ENCODE measurements at places on chromosomes 5 and 9.

GRCh38 chr5:60260658-60261057 lies 367.1 kb upstream of the PDE4D start:
- no peak for DNase-seq

GRCh38 chr9:136075881-136076678 lies 19.0 kb downstream of the NACC2 start:
- no peak for DNase-seq

DNA sequence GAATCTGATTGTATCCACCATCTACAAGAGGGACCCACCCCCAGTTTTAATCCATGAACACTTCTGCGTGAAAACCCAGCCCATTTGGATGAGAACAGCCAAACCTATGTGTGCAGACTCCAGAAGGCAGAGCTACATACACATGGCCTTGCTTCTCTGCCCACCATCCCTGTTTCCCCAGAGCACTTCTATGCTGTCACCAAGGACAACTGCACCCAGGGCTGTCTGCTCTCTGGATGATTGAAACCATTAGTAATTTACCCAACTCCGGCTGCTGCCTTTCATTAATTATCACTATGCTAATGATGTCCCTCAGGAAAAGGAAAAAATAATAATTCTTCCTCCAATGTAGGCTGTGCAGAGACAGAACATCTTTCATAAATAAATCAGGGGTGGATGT lies 8.9 kb downstream of the CARTPT start:
- DNase-seq = no peak

GRCh38 chr5:125348936-125349831 lies 602.7 kb upstream of the ZNF608 start:
- DNase-seq = no peak

DNA sequence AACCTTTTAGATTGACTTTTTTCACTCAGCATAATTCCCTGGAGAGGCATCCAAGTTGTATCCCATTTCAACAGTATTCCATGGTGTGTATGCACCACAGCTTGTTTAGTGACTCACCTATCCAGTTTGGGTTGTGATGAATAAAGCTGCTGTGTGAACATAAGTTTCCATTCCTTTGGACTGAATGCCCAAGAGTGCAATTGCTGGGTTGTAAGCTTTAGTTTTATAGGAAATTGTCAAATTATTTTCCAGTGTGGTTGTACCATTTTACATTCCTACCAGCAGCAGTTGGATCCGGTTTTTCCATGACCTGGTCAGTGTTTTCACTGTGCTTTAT lies 60.9 kb upstream of the TMED7 start:
- peak; percentile 37 for DNase-seq

GRCh38 chr5:180704362-180704761 lies 35.5 kb downstream of the OR2Y1 start:
- DNase-seq = no peak

DNA sequence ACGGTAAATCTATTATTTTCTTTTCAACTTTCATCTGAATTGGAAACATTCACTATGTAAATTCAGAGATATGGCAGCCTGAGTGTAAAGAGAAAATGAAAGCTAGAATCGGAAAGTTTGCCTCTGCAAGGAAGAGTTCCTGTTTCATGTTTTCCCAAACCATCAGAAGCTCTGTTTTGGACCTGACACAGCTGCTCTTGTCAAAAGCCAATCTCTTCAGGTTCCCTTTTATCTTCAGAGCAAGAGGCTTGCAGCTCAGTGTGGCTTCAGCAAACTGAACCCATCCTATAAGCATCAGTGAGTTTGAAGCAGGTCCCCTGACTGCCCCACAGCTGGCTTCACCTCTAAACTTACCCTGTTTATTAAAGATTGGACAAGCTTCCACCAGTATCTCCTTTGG lies 1099.7 kb downstream of the DTWD2 start:
- no peak for DNase-seq

- DNase-seq = no peak
These were observed 50.2 kb upstream of the SNAPC3 start for GRCh38 chr9:15372455-15372854.

DNA sequence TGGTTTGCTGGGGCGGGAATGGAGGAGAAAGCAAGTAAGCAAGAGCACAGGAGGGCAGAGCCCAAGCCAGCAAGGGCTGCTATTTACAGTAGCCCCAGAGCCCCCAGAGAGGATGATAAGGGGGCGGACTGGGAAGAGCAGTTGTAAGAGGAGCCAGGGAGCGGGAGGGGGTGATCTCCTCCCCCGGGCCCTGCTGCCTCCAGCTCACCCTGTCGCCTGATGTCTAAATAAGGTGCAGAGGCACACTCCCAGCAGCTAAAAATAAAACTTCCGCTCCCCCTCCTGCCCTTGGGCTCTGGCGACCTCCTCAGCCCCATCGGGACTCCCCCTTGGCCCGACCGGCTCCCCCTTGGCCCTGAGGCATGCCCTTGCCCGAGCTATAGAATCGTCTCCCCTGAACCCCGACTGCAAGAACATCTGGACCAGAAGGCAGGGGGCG lies 14.4 kb upstream of the CCDC69 start:
- DNase-seq = no peak

- DNase-seq = no peak
These were observed 47.9 kb downstream of the MAMDC2 start for GRCh38 chr9:70091572-70091971.

- no peak for DNase-seq
These were observed 6.6 kb upstream of the RMND5B start for GRCh38 chr5:178123966-178124925.

DNA sequence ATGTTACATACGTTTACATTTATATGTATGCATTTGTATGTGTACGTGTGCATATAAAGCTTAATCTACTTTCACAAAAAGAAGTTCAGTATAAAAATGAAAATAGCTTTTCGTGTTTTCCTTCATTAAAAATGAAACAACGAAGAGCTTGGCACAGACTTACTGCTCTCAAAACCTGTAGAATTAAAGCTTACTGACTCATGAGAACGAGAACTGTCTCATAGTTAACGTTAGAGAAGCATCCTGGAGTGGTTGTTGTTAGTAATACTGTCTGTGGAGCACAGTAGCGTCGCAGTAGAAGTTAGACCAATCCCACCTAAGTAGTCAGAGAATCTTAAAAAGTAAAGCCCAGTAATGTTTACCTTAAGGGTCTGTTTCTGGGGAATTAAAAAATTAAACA lies 1.3 kb downstream of the MAT2B start:
- DNase-seq = no peak

- DNase-seq = no peak
These were observed 79.4 kb upstream of the CCDC112 start for GRCh38 chr5:115375893-115376292.

- no peak for DNase-seq
These were observed 277.2 kb downstream of the GAS1 start for GRCh38 chr9:86670076-86670475.

GRCh38 chr5:126416266-126416925 lies 6.8 kb upstream of the GRAMD2B start:
- DNase-seq = no peak

DNA sequence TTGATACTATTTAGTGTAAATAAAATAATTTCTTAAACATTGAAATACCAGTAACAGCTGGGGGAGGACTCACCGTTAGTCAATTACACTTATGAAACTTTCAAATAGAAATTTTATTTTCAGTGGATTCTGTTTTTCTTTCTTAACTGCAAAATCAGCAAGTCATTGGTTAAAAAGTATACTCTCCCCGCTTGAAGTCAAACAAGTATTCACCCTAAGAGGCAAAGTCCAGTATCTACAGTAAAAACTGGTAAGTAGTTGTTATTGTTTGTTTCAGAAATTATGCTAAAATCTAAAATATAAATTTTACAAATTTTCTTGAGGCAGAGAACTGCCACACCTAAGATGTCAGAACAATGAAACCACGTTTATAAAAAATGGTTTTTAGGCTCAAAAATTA lies 22.4 kb downstream of the NREP start:
- DNase-seq = no peak

GRCh38 chr5:10621832-10622231 lies 58.0 kb downstream of the ANKRD33B start:
- DNase-seq = no peak

- peak; percentile 36 for DNase-seq
These were observed 44.5 kb downstream of the AGXT2 start for GRCh38 chr5:35003018-35003957.

DNA sequence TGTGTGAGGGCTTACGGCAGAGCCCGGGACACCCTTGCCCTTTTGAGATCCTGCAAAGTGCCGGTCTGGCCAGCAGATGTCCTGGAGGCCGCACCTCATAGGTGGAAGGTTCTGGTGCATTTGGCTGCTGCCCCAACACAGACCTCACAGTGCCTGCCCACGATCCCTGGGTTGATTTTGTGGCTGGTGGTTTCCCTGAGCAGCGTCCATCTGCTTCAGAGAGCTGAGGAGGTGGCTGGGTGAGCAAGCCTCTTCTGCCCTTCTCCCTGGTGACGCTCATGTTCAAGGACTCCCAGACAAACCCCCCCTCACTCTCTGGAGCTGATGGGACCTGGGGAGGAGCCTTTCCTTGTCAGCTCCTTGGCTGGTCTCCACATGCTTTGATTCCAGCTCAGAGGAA lies 18.9 kb downstream of the BNIP1 start:
- DNase-seq = no peak

DNA sequence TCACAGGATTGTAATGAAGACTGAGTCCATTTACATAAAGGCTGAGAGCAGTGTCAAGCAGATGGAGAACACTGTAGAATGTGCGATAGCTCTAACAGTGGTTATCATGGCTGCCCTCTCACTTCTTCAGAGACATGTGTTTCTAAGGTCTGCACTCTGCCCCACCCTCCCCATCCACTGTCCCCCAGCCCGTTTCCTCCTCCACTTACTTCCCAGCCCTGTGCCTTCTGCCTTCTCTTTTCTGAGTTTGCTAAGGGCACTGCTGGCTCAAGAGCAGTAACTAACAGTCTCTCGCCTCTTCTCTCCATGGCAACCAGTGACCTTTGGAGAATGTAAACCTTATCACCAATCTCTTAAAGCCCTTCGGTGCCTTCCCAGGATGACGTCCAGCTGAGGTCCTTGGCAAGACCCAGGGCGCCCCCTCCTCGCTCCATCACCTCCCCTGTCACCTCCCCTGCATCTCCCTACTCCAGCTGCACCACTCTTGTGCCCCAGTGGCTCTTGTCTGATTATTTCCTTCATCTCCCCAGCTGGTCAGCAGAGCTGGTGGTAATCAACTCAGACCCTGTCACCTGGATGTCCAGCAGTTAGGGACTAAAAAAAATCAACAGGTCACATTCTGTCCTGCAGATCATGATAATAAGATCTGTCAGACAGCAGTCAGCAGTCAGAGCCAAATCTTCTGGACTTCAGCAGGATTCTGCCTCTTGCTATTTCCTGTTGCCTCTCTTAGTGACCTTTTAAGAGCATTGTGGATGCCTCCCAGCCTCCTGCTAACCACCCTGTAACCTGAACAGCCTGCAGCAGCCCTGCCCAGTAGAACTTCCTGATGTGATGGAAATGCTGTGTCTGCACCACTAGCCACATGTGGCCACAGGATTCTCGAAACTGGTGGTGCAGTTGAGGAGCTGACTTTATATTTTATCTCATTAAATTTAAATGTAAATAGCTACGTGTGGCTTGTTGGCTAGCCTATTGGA lies 9.0 kb downstream of the FXN start:
- no peak for DNase-seq

DNA sequence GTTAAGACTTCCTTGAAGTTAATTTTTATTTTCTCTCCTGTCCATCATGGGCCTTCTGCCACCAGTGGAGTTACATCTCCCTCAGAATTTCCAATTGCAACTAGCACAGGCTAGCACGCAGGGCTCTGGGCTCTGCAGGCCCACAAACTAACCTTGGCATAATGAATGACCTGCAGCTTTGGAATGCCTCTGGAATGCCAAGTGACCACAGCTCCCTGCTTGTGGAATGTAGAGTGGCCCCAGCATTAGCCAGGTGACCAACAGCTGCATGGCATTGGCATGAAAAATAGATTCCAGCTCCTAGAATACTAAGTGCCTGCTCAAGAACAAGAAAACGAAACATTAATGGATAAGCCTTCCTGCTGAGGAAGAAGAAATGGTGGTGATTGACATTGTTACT lies 726.1 kb downstream of the BRINP1 start:
- DNase-seq = no peak

GRCh38 chr5:141780952-141781781 lies 97.0 kb downstream of the PCDH1 start:
- no peak for DNase-seq

DNA sequence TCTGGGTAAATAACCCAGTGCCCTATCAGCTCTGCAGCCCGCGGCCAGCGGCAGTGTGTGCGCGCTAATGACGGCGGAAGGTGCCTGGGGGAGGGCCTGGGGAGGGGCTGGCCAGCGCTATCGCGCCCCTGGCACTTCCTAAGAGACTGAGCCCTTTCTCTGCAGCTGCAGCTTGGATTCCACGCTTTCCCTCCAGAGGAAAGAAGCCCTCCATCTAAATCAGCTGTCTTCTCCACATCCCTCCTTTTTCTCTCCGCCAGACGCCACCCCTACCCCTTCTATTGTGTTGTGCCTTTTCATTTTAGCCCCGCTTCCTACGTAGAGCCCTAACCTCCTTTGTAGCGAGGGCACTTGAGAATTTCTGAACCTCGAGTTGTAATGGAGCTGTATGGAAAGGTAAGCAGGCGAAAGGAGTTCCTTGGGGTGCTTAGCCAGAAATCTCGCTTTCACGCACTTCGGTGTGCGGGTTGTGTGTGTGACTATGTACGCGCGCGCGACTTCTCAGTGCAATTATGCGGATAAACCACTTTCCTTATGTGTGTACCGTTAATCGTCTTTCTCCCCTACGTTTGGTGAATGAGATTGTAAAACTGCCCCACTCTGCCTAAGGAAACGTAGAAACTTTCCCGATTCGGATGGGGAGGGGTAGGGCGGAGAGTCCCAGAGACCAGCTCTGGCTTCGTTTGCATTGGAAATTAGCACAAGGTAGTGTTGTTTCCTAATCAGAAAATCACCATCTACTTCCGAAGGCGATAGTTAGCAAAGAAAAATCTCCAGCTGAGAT lies 664 bp upstream of the RAB3C start:
- DNase-seq = no peak

GRCh38 chr5:32574540-32575175 lies 10.7 kb upstream of the SUB1 start:
- DNase-seq = no peak

DNA sequence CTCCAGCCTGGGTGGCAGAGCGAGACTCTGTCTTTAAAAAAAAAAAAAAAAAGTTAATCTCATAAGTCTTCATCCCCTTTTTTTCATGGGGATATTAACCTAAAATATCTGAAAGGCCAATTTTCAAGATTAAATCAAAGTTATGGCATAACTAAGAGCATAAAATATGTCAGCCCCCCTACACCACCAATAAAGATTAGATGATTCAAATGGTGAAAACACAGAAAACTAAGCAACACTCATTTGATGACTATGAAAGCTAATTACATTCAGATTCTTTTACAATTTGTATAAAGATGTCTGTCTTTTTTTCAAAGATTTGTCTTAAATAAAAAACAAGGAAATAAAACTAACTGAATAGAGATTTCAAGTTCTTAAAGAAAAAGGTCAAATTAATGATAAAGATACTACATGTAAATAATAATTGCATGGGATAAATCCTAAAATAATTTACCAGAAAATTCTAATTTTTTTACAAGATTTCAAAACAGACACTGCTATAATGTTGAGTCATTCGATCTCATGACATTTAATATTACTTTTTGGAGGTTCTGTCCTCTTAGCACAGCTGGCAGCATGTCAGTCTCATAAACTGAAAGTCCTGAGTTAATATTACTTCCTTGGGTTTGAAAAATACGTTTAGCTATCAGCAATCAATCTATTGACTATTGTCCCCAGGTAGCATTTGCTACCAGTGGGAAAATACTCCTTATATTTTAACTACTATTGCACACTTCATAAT lies 112.9 kb downstream of the KIAA0825 start:
- no peak for DNase-seq

- no peak for DNase-seq
These were observed 25.4 kb upstream of the TCF7 start for GRCh38 chr5:134088994-134089560.

GRCh38 chr9:124698265-124698664 lies 72.8 kb downstream of the NR6A1 start:
- DNase-seq = no peak
